ENCODE measurements at places on chromosomes 7 and 10.

GRCh38 chr10:133475425-133475734 is 21.6 kb downstream of the SCART1 start:
- peak; percentile 34 for DNase-seq
- H3K36me3 ChIP-seq, result no peaks in the 10 kb centered on the region
- H3K27ac ChIP-seq, result no peak overlapping the region
- H3K4me3 ChIP-seq, result no peak overlapping the region

GRCh38 chr10:11150231-11150731 is 132.6 kb downstream of the CELF2 start:
- no peak overlapping the region for H3K4me3 ChIP-seq
- DNase-seq, result peak; percentile 45

- DNase-seq, result no peak
- no peak overlapping the region for H3K4me3 ChIP-seq
- H3K27ac ChIP-seq, result no peak overlapping the region
- peaks cover 12% of the 10 kb centered on the region for H3K4me1 ChIP-seq
- no peaks in the 10 kb centered on the region for H3K36me3 ChIP-seq
- H3K27me3 ChIP-seq, result no peaks in the 10 kb centered on the region
Observed at GRCh38 chr10:124198871-124199270, 105.5 kb upstream of the CHST15 start.

DNA sequence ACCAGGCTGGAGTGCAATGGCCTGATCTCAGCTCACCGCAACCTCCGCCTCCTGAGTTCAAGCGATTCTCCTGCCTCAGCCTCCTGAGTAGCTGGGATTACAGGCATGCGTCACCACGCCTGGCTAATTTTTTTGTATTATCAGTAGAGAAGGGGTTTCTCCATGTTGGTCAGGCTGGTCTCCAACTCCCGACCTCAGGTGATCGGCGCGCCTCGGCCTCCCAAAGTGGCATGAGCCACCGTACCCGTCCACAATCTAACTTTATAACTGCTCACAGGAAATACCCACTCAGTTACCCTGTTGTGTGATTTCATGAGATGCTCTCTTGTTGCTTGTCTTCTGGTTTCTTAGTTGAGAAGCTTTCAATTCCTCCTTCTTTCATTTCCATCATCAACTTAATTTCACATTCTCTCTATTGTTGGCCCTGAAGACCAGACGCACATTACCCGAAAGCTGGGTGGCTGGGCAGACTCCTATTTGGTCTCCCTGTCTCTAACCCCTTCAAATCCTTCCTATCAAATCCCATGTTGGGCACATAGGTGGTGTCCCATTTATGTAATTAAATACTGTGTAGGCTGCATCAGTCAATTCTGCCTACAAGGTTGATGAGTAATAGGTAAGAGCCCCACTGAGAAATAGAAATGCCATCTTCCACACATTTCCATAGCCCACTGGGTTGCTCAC is 1.1 kb upstream of the GSTO2 start:
- DNase-seq, result no peak
- H3K27ac ChIP-seq, result peak overlapping the region; percentile 87
- peak overlapping the region; percentile 62 for H3K4me3 ChIP-seq
- H3K27me3 ChIP-seq, result no peaks in the 10 kb centered on the region

DNA sequence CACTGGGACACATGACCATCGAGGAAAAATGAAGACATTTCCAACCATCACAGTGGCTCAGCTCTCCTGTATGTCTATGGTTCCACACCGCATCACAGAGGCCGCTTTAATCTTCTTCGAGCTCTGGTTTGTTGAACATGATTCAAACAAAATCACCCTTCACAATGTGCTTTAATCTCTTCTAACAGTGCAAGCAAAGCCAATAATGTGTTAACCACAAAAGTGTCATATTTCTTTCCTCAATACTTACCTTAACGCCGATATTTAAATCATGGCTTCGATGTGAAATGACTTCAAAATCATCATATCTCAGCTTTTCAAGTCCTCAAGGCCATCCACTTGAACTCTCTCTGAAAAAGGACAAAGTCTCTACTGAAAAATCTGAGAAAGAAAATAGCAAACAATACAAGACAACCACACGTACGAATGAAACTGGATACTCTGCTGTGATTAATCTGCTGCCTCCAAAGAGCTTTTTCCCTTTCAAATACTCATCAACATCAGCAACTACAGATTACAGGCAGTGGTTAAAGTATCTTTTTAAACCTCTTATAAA is 23.0 kb upstream of the SVIL start:
- peaks cover 25% of the 10 kb centered on the region for H3K36me3 ChIP-seq
- no peak for DNase-seq
- H3K4me1 ChIP-seq, result peaks cover 11% of the 10 kb centered on the region
- no peak overlapping the region for H3K27ac ChIP-seq

All from DND-41 (cell line).